Renal cortical epithelial cell (primary cell): ENCODE measurements at places on chromosomes 7 and 10. TPM values are rescaled to one million over a fixed set of nuclear protein-coding genes. Genes with fewer than 3 reads are reported as not detected.

- DNase-seq, result no peak
These were observed 212.6 kb upstream of the FZD8 start for GRCh38 chr10:35854661-35855060.

- DNase-seq, result no peak
These were observed 59.4 kb upstream of the ETV1 start for GRCh38 chr7:14048889-14049288.

DNA sequence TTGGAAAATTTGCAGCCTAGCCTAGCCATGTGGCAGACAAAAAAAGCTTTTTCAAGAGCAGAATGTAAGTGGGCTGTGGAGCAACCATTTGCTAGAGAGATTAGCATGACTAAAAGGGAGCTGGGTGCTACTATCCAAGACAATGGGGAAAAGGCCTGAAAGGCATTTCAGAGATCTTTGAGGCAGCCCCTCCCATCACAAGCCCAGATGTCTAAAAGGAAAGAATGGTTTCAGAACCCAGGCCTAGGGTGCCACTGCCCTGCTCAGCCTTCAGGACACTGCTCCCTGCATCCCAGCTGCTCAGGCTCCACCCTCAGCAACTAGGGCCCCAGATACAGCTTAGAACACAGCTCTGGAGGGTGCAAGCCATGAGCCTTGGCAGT is 24.7 kb downstream of the PNLIPRP3 start:
- DNase-seq, result no peak

- no peak for DNase-seq
These were observed 4.0 kb downstream of the PDGFA start for GRCh38 chr7:515628-516027.

DNA sequence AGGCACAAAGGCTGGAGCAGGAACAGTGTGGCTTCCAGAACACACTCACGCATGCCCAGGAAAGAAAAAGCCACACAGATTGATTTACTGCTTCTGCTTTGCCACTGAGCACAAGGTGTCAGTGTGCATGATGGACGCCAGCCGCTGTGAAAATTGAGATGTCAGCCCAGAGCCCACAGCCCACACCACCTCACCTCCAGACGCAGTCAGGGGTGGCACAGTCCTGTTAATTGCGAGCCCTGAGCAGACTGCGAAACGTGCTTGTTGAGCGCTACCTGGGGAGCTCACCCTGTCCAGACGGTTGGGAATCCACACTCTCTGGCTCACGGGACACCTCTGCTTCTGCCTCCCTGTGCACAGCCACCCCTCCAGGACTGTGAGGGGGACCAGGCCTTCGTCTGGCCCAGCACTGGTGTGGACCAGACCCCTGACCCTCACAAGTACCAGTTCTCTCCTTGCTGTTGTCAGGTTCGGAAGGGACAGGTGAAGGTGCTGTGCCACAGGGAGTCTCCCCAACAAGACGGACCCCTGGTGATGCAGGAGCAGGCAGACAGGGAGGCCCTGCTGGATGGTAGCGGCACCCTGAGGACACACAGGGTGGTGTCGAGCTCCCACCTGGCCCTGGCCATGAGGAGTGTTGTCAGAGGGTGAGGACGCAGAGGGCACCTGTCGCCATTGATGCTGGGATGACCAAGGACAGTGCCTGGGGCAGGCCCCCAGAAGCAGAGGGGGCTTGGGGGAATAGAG is 15.3 kb downstream of the RASGEF1A start:
- no peak for DNase-seq

DNA sequence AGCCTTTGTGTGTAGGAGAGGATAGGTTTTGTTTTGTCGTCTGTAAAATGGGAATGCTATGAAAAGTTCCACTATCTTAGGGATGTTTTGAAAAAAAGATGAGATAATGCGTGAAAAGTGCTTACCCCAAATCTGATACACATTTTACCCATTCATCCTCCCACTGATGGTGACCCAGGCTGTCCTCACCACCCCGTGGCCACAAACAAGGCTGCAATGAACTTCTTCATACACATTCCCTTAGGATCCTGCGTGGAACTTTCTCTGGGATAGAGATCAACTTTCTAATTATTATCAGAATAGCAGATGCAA is 399 bp upstream of the OGDHL start:
- DNase-seq, result no peak

- DNase-seq, result no peak
These were observed 32.2 kb upstream of the UTF1 start for GRCh38 chr10:133197786-133198185.

DNA sequence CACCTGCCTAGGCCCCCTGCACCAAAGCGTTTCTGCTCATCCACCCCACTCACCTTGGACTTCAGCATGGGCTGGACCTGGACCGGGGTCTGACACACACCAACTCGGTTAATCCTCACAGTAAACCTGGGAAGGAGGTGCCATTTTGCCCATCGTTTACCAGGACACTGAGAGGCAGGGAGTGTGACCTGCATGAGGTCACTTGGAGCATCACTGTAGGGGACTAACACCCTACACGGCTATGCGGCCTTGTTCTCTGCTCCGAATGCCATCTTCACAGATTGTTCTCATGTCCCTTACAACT is 33.0 kb downstream of the ANKRD16 start:
- DNase-seq, result no peak

DNA sequence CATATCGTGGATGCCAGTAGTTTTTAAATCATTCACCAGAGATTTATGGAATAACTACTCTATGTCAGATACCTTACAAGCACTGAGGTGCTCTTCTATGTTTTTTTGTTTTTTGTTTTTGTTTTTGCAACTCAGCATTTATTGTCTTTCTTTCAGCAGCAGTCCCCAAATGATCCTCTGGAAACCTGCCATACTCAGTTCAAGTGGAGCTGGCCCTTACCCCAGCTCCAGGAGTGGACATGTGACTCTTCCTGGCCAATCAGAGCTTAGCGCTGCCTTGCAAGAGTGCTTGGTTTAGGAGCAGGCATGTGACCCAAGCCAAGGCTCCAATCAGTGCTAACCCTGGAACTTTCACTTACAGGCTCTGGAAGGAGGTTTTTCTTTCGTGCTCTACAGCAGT is 356.6 kb upstream of the ZMIZ1 start:
- no peak for DNase-seq

GRCh38 chr10:126476246-126476645 is 88.0 kb upstream of the ADAM12 start:
- DNase-seq, result no peak

DNA sequence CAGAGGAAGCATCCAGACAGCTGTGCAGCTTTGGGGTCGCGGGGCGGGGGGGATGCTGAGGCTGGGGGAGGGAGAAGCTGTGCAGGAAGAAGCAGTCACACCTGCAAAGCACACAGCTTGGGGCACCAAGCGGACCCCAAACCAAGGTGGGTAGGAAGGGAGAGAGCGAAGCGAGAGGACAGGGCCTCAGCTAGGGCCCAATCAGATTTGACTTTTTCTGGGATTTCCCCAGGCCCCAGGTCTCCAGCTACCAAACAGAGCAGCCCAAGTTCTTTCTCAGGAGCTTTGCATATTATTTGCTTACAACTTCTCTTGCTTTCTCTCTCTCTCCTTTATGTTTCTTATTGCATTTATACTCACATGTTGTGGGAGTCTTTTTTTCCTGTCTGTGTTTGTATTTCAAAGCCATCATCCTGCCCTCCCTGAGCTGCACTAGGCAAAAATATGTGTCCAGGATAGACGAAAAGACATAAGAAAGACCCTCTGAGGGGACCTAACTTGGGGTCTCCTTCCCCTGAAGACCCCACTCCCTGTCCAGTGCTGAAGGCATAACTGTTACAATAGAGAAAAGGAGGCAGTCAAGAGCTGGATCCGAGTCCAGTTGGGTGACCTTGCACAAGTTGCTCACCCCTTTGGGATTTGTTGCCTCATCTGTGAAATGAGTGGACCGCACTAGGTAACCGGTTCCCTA is 50.6 kb upstream of the SMNDC1 start:
- DNase-seq, result no peak

DNA sequence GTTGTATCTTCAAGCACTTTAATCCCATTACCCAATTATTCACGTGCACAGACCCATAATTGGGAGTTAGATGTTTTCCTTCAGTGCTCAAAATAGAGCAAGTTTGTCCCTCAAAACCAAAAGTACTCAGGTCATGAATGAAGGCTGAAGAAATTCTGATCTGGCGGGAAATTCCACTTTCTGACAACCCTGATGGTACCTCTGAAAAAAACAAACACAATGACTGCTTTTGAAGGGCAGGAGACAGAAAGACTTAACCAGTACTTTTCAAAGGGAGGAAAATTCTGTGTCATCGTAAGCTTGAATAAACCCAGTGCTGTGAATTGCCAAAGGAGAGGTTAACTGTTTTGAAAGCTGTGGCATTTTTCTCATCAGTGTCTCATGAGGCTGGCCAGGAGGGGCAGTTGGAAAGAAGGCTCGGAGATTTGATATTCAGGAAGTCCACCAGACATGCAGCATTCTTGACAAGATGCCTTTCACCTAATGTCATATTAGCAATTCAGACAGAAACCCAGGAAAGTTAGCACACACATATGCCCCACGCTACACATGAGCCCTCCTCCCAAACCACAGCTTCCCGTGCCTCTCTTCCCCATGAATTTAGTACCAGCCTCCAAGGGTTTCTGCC is 347.0 kb downstream of the KCNMA1 start:
- DNase-seq, result peak; percentile 97

Gene UNC5B
- total RNA-seq, result 0.35 and 0.80 TPM in 2 replicates

Gene MMP21
- 0.05 TPM in 1 of 2 replicates, not detected in the other for total RNA-seq

Gene PON3
- total RNA-seq, result 0.05 TPM in 1 of 2 replicates, not detected in the other

Gene FAM241B
- total RNA-seq, result 2.3 and 2.9 TPM in 2 replicates
